Upper lobe of left lung (tissue), 6 donors: ENCODE measurements at places on chromosomes 16 and 17.

GRCh38 chr16:81567087-81567486 lies 122.5 kb downstream of the CMIP start:
- DNase-seq = no peak

DNA sequence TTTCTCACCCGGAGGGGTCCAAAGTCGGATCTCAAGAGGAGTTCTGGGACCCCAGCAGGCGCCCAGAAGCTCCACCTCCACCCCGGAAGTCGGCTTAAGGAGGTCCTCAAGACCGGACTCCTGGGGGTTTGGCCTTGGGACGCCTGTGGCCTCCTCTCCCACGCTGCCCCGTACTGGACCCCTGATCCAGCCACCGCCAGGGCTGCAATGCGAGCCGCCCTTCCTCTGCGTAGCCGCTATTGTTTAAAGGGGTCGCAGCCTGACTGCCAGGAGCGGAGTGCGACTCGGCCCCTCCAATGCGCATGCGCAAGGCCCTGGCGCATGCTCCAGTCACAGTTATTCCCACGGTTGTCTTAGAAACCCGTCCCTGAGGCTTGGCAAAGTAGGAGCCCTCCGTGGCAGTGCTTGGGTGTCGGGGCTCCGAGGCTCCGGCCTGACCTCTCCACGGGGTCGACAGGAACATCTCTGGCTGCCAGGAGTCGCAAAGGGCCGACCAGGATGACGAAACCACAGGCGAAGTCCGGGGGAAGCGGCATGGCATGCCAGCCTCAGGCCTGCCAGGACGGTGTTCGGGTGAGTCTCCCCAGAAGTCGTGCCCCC lies 719.0 kb downstream of the KCNJ18 start:
- peak; percentile 58 for DNase-seq

- no peak for DNase-seq
Observed at GRCh38 chr17:68710035-68710780, 109.0 kb upstream of the FAM20A start.

DNA sequence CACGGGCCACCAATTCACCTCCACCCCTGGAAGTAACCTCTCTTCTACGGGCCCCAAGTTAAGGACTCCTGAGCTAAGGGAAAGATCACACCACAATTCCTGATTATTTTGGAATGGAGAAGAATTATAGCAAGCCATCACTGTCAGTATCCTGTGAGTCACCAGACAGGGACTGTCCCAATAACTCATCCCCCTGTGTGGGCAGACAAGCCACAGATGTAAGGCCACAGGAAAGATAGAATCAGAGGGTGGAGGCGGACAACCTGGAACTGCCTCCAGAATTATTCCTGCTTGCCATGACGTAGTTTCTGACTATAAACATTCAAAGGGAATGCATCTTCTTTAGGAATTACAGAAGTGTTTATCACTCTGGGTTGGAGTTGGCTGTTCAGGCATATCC lies 5.8 kb upstream of the MYO1D start:
- no peak for DNase-seq

GRCh38 chr16:56871172-56871593 lies 6.2 kb downstream of the SLC12A3 start:
- DNase-seq = no peak

- DNase-seq = no peak
Observed at GRCh38 chr17:76397687-76398522, 13.5 kb downstream of the SPHK1 start.

DNA sequence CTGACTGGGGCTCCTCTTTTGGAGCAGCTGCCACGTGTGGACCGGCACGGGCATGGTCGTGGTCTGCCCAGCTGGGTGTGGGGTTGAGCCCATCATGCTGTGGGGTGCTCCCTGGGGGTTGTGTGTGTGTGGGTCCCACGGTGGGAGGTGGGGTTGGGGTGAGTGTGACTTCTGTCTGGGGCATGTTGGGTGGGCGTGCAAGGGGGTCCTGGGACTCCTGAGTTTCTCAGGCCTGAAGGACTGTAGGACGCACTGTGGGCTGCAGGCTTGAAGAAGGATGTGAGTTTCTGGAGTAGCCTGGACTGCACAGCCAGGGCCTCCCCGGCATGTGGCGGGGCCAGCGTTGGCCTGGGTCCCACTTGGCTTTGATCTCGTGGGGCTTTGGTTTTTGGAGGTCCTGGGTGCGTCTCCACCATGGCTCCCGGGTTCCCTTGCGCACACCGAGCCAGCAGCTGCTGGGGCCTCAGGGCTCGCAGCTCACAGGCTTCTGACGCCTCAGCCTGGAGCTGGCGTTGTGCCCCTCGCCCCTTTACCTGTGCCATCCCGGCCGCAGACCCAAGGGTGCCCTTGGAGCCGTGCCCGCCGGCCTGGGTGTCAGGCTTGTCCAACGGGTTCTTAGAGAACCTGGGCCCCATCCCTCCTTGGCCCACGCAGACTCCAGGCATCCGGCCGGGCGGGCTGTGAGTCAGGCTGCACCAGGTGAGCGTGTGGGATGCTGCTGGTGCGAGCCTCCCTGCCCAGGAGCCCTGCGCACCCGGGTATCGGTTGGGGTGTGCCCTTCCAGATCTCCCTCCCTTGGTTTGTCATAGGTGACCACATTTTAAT lies 34.4 kb upstream of the ZNF750 start:
- peak; percentile 82 for DNase-seq

DNA sequence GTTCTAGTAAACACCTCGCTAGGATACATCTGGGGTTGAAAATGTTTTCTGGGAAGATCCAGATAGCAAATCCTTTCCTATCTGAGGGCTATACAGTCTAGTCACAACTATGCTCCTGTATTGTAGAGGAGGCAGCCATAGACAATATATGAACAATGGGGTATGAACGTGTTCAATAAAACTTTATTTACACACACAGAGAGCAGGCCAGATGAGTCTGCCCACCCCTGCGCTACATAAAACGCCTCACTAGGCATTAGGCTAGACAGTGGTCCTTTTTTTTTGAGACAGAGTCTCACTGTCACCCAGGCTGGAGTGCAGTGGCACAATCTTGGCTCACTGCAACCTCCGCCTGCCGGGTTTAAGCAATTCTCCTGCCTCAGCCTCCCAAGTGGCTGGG lies 11.1 kb downstream of the USP36 start:
- DNase-seq = no peak

DNA sequence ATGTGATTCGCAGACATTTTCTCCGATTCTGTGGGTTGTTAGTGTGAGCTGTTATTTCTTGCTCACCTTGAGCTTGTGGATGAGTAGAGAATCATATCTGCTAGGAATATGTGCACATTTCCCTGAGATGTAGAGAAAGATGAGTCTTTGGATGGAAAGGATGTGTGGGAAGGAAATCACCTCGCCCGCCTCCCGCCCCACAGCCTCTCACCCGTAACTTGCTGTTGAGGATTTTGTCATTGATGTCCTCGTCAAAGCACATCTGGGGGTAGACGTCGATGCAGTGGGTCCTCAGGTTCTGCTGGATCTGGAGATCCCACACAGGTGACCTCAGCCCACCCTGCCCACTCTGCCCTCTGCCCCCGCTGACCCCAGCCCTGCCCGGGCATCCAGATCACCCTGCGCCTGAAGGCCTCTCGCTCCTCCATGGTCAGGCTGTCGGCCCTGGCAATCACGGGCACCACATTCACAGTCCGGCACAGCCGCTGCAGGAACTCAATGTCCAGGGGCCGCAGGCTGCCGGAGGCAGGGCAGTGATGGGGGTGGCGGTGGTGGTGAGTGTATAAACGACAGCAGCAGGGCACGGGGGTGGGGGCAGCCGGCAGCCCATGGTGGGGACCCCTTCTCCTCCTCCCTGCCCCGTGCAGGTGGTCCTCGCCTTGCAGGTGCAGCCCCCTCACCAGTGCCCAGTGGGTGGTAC lies 4.7 kb downstream of the SEPTIN12 start:
- no peak for DNase-seq

- DNase-seq = no peak
Observed at GRCh38 chr16:35711958-35712357, 2252.5 kb downstream of the TP53TG3F start.

DNA sequence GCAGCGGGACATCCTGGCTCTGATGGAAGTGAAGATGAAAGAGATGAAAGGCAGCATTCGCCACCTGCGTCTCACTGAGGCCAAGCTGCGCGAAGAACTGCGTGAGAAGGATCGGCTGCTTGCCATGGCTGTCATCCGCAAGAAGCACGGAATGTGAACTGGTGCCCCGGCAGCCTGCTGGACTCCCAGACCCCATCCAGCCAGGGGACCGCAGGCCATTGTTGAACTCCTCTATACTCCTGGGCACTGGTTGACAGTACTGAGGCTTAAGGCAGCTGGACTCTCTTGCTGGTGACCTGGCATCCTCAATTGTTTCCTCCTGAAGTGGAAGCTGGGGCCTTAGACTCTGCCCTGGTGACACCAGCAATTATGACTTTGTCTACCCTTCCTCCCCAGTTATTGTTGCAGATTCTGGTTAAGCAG lies 1.2 kb downstream of the THAP11 start:
- DNase-seq = no peak

DNA sequence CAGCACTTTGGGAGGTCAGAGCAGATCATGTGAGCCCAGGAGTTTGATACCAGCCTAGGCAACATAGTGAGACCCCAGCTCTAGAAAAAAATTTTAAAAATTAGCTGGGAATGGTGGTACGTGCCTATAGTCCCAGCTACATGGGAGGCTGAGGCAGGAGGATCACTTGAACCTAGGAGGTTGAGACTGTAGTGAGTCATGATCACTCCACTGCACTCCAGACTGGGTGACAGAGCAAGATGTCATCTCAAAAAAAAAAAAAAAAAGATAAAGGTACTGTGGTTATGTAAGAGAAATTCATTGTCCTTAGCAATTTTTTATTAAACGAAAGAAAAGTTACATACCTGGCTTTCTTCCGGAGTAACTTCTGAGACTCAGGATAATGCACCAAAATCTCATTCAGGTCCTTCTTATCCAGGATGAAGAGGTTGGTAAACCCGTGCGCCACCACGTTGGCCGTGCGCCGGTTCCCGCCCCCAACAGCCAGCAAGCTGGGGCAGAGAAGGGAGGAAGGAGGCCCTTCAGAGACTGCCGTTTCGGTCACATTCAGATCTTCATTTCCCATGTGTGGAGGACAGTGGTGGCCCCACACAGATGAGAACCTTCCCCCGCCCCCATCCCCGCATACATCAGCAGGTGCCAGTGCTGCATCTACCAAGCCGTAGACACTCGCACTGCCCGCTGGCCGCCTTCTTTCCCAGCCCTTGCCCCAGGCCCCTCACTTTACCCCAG lies 73.7 kb downstream of the CNGB1 start:
- DNase-seq = peak; percentile 88

- DNase-seq = no peak
Observed at GRCh38 chr16:22912654-22913053, 98.7 kb downstream of the HS3ST2 start.

GRCh38 chr17:56834380-56835263 lies 671 bp downstream of the DGKE start:
- DNase-seq = peak; percentile 54

DNA sequence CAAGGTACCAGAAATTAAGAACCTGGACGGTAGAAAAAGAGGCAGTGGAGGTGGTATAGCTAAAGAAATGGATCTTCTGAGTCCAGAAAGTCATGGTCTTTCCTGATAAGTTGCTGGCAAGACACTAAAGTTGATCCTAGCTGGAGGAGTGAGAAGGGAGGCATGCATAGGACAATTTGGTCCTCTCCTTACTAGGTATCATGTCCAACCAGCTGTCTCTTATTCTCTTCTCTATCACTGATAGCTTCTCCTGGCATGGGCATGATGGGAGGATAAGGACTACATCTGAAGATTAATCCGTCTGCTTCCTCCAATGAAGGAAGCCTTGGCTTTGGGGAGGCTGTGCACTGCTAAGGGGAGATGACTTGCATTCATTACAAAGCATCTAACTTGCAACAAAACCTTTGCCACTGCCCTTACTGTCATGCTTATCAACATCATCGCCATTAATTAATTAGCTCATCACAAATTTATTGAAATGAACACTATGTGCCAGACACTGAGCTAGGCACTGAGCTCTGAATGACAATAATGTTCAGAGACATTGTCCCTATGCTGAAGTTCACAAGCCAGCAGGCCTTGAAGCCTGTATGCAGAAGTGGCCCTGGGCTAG lies 3.1 kb upstream of the FAM117A start:
- no peak for DNase-seq

DNA sequence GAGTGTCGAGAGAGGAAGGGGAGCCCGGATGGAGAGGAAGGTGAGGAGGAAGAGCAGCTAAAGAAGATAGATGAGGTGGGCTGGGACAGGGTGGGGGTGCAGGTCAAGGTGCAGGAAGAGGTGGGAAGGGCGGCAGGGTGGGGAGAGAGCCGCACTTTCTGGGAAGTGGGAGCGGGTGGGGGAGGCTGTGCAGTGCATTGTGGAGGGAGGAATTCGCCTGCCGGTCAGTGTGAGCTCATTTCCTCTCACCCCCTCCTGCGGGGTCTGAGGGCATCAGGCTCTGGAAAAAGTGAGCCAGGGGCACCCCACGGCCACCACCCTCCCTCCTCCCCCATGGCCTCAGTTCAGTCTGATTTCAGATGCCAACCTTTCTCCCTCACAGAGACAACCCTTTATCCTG lies 2.5 kb upstream of the ARHGAP23 start:
- DNase-seq = no peak

GRCh38 chr17:82006468-82007227 lies 16.0 kb downstream of the CENPX start:
- DNase-seq = no peak

- no peak for DNase-seq
Observed at GRCh38 chr17:61054436-61054835, 345.2 kb upstream of the TBX2 start.

DNA sequence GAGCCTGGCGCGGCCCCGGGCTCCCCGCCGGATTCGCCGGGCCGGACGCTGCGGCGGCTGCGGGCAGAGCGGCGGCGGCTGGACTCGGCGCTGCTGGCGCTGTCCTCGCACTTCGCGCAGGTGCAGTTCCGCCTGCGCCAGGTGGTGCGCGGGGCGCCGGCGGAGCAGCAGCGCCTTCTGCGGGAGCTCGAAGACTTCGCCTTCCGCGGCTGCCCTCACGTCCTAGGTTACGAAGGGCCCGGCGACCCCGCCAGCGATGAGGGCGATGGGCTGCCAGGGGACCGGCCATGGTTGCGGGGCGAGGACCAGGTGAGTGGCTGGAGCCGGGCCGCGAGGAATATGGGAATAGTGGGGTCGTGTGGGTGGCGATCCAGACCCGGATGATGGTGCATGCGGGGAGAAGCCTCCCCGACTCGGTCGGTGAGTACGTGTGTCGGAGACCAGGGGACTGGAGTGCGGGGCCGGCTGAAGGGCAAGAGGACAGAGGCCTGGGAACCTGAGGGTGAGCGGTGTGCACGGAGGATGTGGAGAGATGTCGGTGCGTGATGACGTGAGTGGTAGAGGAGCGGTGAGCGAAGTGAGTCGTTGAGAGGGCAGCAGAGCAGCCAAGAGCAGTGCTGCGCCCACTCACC lies 517 bp downstream of the RUNDC1 start:
- peak; percentile 92 for DNase-seq

- no peak for DNase-seq
Observed at GRCh38 chr16:4213737-4214136, 28.1 kb downstream of the SRL start.

DNA sequence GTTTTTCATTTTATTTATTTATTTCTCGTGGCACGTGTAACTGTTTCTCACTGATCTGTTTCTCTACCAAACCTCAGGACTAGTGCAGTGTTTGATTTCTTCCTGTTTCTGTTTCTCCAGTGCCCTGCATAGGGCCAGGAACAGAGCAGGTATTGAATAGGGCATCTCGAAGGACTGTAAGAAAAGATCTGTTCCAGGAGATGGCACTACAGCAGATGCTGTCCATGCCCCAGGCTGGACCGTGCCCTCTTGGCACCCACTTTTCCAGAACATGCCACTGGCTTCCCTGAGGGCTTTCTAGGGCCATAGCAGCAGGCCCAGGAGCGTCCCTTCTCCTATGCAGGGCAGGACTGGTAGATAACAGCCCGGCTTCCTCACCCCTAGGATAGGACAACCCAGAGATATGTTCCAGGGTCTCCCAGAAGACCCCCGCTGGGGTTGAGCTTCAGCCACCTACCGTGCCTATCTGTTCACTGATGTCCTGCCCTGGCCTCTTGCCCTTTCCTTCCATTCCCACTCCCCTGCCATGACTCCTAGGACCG lies 4.4 kb downstream of the SNX20 start:
- no peak for DNase-seq
